ENCODE measurements at places on chromosomes 11 and 22.

DNA sequence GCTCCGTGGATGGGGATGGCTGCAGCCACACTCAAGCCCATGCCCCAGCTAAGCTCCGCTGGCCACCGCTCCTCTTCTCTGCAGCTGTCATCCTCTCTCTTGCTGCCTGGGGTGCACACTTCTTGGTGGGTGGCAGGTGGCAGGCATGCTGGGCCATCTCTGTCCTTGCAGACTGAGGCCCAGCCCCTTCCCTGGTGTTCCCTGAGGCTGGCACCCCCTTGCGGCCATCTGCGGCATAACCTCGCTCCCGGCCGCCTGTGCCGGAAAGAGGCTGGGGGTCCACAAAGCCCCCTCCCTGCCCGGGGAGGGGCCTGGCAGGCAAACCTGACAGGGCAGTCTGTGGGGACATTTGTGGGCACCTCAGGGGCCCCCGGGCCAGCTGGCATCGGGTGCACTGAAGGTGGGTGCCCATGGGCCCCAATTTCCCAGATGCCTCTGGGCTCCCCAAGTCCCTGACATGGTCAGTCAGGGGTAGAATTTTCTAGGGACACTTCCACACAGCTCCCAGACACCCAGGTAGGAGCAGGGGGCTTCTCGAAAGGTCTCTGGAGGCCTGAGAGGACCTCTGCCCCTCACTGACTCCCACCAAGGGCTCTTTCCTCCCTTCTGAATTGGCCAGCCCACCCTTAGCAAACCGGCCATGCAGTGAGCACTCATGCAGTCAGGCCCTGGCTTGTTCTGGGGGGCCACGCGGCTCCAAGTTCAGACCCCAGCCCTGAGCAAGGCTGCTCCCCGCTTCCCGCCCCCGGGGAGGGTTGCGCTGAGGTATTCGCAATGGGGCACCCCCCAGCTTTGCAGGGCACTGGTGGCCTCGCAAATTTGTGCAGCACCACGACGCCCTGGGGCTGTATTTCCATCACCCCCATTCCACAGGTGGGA lies 23.5 kb upstream of the TH start:
- peak; percentile 80 for DNase-seq

GRCh38 chr22:17970201-17970708 lies 54.1 kb downstream of the MICAL3 start:
- no peak for DNase-seq

- no peak for DNase-seq
Measured at GRCh38 chr22:43867839-43868635, 5.7 kb upstream of the SULT4A1 start.

- no peak for DNase-seq
Measured at GRCh38 chr11:2860636-2861035, 24.9 kb downstream of the CDKN1C start.

GRCh38 chr11:116042146-116042545 lies 537.9 kb upstream of the CADM1 start:
- DNase-seq = no peak

GRCh38 chr11:31651822-31652221 lies 142.3 kb downstream of the ELP4 start:
- no peak for DNase-seq

DNA sequence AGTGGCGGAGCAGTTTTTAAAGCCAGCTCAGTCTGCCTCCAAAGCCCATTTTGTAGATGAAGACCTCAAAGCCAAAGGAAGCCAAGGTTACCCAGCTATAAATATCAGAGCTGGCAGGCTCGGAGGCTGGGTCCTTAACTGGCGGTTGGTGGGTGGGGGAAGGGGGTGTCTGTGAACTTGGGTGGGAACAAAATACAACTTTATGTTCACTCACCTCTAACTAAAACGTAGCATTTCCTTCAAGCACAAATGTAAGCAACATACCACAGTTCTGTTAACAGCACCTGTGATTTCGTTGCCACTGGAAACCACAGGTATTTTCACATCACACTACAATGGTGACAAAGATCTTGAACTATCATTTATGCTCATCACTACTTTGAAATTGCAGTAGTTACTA lies 99.7 kb upstream of the SYT13 start:
- DNase-seq = no peak

- DNase-seq = no peak
Measured at GRCh38 chr11:112722876-112723275, 238.3 kb upstream of the NCAM1 start.

DNA sequence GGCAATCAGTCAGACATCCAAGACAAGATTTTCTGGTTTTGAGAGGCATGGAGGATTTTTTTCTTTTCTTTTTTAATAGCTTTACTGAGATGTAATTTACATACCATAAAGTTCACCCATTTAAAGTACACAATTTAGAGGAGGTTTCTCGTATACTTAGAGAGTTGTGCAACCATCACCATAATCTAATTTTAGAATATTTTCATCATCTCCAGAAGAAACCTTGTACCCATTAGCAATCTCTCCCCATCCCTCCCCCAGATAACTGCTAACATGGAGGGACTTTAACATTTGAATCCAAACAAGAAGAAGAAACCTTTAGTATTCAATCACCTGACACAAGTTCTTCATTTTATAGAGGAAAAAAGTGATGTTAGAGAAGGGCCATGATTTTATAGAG lies 83.6 kb downstream of the CLPB start:
- DNase-seq = no peak

GRCh38 chr11:45607995-45608394 lies 57.4 kb downstream of the CHST1 start:
- DNase-seq = no peak

DNA sequence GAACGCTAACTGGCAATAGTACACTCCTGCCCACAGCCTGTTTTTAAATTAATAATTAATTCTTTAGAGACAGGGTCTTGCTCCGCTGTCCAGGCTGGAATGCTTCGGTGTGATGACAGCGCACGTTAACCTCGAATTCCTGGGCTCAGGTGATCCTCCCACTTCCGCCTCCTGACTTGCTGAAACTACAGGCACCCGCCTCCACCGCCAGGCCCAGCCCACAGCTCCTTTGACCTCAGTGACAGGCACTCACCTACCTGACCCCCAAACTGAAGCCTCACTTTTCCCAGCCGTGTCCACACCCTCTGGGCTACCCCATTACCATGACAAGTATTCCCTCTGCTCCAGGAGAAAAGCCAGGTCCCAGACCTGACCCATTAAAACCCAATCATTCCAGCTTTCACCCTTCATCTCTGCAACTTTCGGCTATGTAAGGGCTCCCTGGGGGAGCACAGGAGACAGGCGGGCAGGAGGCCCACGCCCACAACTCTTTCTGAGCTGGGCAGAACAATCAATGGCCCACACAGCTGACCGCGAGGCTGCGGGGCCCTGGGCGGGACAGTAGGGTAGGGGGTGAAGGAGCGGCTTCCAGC lies 730 bp downstream of the LMNTD2 start:
- no peak for DNase-seq

- DNase-seq = no peak
Measured at GRCh38 chr11:125342281-125342930, 153.7 kb downstream of the FEZ1 start.

- DNase-seq = peak; percentile 74
Measured at GRCh38 chr11:78416285-78417174, 1.1 kb downstream of the GAB2 start.

GRCh38 chr11:21631991-21632390 lies 560.9 kb upstream of the ANO5 start:
- DNase-seq = no peak

DNA sequence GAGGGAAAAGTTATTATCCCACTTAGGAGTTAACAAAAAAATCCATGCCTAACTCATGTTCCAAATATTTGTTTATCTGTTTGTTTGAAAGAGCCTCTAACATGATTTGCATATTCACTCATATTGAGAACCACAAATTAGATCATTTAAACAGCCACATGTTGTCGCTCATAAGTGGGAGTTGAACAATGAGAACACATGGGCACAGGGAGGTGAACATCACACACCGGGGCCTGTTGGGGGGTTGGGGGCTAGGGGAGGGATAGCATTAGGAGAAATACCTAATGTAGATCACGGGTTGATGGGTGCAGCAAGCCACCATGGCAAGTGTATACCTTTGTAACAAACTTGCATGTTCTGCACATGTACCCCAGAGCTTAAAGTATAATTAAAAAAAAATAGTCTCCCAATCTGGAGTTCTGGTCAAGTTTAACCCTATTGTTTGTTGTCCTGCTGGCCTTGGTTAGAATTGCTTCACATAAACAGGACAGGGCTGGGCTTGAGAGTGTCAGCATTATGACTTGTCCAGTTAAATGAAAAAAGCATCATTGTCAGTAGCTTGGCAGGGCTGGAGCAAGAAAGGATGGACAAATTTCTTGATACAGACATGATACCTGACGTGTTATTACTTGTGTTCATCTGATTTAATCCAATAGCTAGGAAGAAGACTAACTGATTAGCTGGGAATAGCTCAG lies 57.8 kb upstream of the PSMA1 start:
- DNase-seq = no peak

- DNase-seq = no peak
Measured at GRCh38 chr11:33055375-33055774, 16.0 kb downstream of the TCP11L1 start.

DNA sequence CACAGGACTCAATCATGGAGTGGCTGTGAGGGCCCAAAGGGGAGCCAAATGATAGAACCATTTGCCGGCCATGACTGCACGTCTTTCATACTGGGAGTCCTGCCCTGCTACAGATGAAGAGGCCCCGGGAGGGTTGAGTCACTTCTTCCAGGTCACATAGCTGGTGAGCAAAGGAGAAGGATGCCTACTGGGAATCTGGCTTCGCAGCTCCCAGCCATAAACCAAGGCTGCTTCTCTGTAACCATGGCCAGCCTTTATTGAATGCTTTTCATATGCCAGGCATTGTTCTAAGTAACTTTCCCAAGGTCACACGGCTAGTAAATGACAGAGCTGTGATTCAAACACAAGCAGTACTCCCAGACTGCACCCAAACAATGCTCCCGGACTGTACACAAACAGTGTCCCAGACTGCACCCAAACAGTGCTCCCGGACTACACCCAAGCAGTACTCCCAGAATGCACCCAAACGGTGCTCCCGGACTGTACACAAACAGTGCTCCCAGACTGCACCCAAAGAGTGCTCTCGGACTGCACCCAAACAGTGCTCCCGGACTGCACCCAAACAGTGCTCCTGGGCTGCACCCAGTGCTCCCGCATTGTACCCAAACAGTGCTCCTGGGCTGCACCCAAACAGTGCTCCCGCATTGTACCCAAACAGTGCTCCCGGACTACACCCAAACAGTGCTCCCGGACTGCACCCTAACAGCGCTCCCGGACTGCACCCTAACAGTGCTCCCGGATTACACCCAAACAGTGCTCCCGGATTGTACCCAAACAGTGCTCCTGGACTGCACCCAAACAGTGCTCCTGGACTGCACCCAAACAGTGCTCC lies 89.8 kb downstream of the FBXO7 start:
- no peak for DNase-seq

GRCh38 chr22:22918297-22918965 lies 30.8 kb downstream of the IGLL5 start:
- no peak for DNase-seq

DNA sequence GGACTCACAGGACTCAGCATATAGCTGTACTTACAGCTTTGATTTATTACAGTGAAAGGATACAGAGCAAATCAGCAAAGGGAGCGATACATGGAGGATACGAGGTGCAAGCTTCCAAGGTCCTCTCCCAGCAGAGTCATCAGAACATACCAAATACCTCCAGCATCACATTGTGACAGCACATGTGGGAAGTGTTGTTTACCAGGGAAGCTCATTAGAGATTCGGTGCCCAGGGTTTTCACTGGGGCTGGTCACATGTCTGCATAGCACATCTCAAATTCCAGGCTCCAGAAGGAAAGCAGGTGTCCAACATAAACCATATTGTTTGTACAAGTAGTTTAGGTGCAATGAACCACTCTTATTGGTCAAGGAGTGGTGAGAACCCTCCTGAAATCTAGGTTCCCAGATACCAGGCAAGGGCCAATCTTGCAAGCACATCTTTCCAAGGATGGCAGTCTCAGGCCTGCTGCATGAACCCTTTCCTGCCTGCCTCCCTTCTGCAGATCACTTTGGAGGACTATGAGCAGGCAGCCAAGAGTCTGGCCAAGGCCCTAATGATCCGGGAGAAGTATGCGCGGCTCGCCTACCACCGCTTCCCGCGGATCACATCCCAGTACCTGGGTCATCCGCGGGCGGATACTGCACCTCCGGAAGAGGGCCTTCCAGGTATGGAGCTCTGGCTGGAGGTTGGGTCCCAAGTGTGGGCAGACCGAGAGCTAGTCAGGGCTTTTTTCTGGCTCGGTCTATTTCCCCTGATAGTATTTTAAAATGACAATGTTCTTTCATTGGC lies 26.7 kb downstream of the AMPD3 start:
- no peak for DNase-seq

DNA sequence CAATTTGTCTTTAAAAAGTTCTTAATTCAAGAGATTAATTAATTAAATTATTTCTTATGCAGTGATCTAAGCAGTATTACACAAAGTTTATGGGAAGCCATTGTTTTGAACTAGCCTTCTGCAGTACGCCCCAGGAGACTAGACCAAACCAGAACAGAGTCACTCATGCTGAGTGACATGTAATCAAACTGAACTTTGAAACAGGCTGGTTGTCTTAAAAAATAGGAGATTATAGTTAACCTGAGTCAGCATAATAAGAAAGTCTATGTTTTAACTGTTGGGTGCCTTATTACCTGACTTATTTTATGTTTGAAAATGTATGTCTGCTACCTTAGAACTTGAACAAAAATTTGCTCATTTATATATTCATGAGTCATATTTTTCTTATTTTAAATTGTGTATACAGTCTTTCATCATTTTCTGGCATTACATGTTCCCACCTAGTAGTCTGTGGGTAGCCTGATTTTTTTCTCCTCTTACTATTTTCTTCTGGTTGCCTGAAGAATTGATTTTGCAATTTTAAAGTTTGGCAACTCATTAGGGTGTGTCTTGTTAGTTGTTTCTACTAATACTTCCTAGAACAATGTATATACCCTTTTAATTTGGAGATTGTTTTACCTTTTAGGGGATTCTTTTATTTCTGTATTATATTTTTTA lies 161.4 kb downstream of the AASDHPPT start:
- no peak for DNase-seq

DNA sequence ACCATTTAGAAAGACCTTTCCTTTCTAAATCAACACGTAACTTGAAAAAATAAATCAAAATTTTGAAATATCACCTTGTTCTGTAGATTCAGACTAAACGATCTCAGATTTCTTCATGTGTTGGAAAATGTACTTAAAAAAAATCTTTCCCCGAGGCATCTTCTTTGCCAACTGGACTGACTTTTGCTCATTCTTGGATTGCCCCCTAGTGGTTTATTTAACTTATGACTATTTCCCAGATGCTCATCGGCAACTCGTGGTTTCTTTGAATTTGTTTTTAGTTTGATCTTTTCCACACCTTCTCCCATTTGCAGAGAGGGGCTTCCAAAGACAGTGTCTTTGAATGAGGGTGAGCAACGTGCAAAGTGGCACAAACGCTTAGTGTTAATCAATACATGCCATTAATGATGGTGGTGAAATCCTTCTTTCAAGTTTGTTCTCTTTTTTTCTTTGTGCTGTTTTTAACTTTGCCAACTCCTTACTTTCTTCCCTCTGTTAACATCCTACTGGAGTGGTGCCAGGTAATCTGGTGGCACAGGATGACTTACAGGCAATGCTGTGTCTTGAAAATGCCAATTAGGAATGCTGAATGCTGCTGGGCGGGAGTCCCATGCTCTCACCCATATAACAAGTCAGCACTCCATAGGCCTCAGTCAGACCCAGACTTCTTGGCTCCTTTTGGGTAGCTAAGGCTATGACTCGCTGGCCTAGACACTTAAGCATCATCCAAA lies 18.3 kb downstream of the PRSS23 start:
- DNase-seq = peak; percentile 47

Data from COR-L47 (cell line).